ENCODE measurements at places on chromosomes 12 and 14.

- DNase-seq = peak; percentile 72
Observed at GRCh38 chr14:104650057-104650980, 39.1 kb upstream of the INF2 start.

DNA sequence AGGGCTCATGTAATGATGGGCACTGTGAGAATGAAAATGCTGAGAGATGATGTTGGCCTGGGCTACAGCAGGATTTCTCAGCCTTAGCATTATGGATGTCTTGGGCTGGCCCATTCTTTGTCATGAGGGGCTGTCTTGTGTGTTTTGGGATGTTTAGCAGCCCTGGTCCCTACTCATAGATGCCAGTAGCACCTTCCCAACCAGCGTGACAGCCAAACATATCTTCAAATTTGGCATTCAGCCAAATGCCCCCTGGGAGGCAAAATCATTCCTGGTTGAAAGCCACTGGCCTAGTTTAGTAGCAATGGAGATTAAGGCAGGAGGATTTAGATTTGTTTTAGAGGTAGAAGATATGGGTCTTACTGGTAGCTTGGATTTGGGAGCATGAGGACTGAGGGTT, 26.6 kb downstream of the UBE3B start:
- DNase-seq = no peak

DNA sequence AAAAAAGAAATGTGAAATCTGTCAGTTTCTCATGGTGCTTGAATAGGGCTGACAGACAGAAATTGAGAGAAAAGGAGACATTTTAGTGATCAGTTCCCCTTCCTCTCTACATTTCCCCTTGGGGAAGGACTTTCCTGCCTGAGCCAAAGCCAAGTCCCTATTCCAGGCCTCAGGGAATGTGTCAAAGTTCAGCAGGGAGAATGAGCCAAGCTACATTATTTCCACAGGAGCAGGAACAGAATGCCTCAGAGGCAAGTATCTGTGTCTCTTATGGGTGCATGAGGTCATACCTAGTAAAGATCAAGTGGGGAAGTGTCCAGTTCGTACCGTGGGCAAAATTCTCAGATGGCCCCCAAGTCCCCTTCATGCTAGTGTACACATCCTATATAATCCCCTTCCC, 68.6 kb downstream of the IQSEC3 start:
- no peak for DNase-seq

- DNase-seq = no peak
Observed at GRCh38 chr12:50546441-50547318, 41.9 kb downstream of the DIP2B start.

GRCh38 chr14:50964683-50965390, 20.6 kb upstream of the PYGL start:
- no peak for DNase-seq

- DNase-seq = no peak
Observed at GRCh38 chr14:20631880-20632389, 9.6 kb downstream of the OR6S1 start.

DNA sequence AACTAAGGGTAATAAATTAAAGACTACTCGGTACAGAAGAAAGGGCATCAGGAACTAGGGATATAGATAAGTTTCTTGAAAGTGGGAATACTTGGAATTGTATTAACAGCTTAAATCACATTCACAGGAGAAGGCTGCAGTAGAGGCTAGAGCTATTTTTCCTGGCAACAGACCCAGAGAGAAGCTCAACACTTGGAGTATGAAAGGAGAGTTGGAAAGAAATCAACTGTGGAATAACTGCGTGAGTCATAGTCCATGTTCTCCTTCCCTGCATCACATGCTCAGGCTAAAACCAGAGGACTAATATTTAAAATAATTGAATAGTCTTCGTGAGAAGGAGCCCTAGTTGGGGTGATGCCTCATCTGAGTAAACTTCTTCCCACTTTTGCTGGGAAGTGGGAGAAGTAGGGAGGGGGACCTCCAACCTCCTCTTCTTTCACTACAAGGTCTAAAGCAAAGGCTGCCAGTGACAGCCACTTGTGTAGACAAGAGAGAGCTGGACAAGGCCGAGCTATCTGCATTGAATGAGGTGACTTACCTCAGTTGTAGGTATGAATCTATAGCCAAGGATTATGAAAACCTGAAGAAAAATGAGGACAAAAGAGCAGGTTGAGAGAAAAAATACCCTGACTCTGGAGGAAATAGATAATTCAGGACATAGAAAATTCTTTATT, 32.7 kb downstream of the DYRK2 start:
- no peak for DNase-seq

DNA sequence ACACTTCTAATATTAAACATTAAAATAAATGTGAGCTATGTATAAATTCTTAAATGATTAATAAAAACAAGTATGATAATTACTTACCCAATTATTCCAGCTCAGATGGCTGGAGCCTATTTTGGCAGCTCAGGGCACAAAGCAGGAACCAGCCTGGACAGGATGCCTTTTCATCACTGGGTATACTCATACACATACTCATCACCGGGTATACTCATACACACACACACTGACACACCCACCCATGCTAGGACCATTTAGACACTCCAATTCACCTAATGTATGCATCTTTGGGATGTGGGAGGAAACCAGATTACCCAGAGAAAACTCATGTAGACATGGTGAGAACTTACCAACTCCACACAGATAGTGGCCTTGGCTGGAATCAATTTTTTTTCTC, 57.9 kb upstream of the CNOT2 start:
- no peak for DNase-seq

GRCh38 chr12:38934078-38934584, 28.7 kb upstream of the CPNE8 start:
- no peak for DNase-seq

- no peak for DNase-seq
Observed at GRCh38 chr14:36915081-36915480, 253.4 kb downstream of the PAX9 start.

GRCh38 chr12:89960011-89960507, 251.4 kb upstream of the ATP2B1 start:
- peak; percentile 37 for DNase-seq

GRCh38 chr14:66652525-66653106, 144.7 kb downstream of the GPHN start:
- DNase-seq = no peak

DNA sequence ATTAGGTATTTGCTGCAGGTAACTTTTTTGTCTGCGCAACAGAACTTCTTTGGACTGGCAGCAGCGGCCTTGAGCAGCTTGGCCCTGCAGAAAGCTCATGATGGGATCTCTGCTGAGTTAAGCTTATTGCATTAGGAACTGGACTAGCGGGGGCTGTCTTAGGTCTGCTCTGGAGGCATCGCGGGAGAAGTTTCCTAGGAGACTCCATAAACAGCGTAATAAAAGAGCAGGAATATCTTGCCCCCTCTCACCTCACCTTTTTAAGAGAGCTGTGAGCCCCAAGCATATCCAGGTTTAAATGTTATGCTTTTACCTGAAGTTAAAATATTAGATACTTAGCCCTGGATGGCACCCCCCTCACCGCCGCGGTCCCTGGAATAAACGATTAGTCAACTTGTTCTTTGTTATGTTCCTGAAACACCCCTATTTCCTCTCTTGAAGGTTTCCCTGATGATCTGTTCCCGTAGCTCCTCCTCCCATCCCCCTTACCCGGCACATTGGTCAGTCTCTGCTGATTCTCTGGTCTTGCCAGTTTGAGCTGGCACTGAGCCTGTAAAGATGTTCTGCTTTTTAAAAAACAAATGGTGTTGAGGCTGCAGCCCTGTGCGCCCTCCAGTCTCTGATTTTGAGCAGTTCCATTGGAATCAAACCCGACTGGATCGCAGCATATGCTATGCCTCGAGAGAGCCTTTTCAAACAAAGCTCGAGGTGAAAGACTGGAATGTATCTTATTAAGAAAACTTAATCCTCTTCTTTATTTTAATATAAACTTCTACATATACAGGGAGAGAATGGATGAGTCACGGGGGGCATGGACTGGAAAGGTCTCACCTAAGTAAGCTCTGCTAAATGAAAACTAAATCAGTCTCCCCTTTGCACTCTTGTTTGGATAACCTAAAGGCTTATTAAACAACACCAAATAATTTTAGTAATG, 1.9 kb downstream of the MLXIP start:
- no peak for DNase-seq

DNA sequence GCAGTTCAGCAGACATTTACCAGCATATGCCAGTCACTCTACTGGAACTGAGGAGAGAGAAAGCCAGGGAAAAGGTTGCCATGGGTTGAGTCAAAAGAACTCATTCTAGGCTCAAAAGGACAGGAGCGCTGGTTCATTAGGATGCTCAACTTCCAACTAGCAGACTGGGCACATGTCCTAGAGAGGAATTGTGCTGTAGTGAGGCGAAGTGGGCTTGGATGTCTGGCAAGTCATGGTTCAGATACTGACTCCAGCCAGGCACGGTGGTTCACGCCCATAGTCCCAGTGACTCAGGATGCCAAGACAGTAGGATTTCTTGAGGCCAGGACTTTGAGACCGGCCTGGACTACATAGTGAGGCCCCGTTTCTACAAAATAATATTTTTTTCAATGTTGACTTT, 281.5 kb downstream of the CACNA1C start:
- no peak for DNase-seq

GRCh38 chr12:101407049-101407435, 530 bp downstream of the ARL1 start:
- peak; percentile 30 for DNase-seq

DNA sequence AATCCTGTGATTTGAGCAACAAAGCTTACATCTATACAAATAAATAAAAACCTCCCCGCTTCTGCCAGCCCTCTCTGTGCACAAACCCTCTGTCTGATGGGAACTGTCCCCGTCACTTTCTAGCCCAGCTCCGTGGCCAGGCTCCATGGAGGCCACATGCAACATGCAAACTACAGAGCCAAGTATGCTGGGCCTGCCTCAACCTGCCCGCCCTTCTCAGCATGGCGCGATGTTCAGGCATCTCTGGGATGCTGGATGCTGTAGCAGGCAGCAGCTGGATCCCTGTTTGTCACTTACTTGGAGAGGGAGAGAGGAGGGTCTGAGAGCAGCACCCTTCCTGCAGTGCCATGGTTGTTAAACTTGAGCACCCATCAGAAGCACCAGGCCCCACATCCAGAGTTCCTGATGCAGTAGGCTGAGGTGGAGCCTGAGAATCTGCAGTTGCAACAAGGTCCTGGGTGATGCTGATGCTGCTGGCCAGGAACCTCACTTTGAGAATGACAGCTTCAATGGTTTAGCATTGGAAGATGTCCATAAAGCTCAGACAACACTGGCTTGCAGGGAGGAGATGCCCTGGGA, 32.4 kb downstream of the CLMN start:
- DNase-seq = no peak

GRCh38 chr12:14968478-14968877, 4.4 kb upstream of the PDE6H start:
- no peak for DNase-seq

All from stimulated activated CD4-positive, alpha-beta T cell treated with anti-CD3 and anti-CD28 coated beads, Interleukin-4, amount 100 ng/mL, for 24 hours (primary cell).